CD8-positive, alpha-beta memory T cell (primary cell): ENCODE measurements at places on chromosomes 7 and 10. TPM values are rescaled to one million over a fixed set of nuclear protein-coding genes. Genes with fewer than 3 reads are reported as not detected.

SFTPA1 gene
- not detected for polyA plus RNA-seq

BICC1 gene
- not detected for polyA plus RNA-seq

LBX1 gene
- not detected for polyA plus RNA-seq

OPN1SW gene
- polyA plus RNA-seq = not detected

C7orf57 gene
- not detected for polyA plus RNA-seq
